SJSA1 (cell line): ENCODE measurements at places on chromosomes 4 and X. TPM values are rescaled to one million over a fixed set of nuclear protein-coding genes. Genes with fewer than 3 reads are reported as not detected.

CFAP99 gene
- total RNA-seq, result not detected in 2 replicates

ATP5ME gene
- 29.9 and 87.6 TPM in 2 replicates for total RNA-seq

GPRASP3 gene
- 0.22 and 0.68 TPM in 2 replicates for total RNA-seq

LRAT gene
- total RNA-seq, result not detected in 2 replicates

FAT1 gene
- total RNA-seq, result 338 and 483 TPM in 2 replicates

COX7B2 gene
- not detected in 2 replicates for total RNA-seq

DNA sequence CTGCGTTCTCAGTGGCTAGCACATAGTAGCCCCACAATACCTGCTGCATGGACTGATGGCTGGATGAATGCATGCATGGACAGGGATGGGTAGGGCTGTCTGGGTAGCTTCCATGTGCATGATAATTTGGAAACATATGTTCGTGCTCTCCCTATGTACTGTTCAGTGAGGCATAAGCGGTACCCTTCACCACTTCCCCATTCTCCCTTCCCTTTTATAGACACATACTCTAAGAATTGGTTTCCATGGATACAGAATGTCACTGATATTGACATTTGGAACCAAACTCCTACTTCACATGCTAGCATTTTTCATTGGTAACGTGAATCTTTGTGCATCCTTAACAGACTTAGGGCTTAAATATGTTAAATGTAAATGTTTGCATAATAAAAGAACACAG lies 20.4 kb downstream of the USP46 start:
- DNase-seq, result no peak

DNA sequence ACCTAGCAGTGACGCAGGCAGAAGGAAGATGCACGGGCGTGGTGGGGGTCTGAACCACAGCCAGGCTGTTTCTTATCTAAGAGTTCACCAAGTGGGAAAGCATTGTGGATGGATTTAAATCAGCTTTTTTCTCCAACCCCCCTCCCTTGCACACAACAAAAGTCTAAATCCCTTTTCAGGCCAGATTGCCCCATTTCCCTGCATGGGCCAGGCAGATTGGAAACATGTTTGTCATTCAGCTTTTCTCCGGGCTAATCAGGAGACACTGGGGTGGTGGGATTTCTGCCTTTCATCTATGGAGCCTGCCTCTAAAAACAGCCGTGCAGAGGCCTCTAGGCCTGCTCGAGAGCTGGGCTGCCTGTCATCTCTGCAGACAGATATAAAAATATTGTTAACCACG lies 166.3 kb upstream of the LEF1 start:
- DNase-seq, result no peak

DNA sequence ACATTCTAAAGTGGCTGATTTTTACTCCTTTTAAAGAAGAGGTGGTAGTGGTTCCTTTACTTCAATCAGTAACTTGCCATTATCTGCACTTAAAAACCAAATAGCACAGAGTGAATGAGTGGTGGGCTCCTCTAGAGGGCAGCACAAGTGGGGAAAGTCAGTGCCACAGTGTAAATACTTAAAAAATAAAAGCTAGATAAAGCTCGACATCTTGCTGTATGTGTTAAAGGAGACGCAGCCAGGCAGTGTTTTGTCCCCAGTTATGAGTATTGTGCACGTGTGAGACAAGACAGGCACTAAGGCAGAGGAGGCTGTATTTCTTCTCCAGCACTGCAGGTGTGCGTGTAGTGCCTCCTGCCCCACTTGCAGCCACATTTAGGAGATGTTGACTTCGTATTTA lies 24.6 kb downstream of the NAP1L5 start:
- no peak for DNase-seq

DNA sequence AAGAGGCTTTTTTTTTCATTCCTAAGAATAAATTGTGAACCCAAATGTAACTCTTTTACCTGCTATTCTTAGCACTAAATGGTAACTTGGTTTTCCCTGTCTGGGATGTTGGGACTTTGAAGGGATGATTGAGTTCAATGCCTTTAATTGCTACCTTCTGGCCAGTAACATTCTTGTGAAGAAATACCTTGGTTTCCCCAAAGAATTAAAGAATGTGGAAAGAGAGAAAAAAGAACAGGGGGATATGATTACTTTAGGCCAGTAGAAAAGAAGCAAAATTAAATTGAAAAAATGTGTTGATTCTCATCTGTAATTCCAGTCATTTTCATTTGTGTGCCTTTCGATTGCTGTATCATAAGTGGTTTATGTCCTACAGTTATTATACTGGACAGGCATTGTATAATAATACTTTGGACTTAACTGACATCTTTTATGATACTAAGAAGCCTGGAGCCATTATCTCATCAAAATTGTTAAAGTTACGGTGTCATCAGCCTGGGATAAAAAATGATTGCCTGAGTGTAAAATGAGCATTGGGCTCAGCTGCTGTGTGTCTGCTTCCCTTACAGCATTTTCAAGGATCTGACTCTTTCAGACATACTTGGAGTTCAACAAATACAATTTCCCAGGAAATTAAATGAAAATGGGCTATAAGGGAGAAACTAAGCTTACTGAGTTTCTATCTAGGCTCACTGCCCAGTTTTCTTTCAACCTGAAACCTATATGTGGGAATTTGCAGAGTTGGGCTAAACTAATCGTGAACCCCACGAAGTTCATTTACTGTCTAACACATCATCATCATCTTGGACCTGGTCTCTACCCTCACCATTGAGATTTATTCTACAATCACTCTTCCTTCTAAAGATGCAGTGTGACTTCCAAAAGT lies 146.3 kb downstream of the SHROOM3 start:
- no peak for DNase-seq

GRCh38 chrX:133189195-133189594 lies 29.0 kb downstream of the TFDP3 start:
- DNase-seq, result no peak

DNA sequence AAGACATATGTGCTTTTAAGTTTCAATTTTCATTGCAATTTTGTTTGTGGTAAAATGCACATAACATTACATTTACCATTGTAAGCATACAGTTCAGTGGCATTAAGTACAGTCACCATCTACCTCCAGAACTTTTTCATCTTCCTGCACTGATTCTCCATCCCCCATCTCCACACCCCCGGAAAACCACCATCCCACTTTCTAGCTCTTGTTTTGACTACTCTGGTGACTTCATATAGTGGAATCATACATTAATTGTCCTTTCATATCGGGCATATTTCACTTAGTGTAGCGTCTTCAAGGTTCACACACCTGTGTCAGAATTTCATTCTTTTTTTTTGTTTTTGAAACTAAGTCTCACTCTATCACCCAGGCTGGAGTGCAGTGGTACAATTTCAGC lies 143.5 kb downstream of the GPR143 start:
- no peak for DNase-seq

- DNase-seq, result no peak
Measured at GRCh38 chrX:68550193-68550592, 51.3 kb downstream of the YIPF6 start.

GRCh38 chr4:186886759-186887158 lies 163.1 kb upstream of the FAT1 start:
- DNase-seq, result no peak

DNA sequence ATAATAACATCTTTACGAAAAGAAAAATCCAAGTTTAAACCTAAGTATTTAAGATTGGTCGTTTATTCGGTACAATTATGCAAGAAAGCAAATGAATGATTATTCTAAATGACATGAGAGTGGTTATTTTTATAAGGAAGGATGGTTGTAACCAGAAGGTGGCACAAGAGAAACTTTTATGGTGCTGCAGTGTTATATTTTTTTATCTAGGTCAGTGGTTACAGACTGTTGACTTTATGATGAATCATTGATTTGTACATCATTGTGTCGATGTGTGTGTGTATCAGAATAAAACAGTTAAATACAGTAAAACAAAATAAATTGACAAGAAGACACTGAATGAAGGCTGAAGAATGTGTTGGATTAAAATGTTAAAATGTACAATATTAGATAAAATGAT lies 9.8 kb downstream of the DCAF8L2 start:
- no peak for DNase-seq

DNA sequence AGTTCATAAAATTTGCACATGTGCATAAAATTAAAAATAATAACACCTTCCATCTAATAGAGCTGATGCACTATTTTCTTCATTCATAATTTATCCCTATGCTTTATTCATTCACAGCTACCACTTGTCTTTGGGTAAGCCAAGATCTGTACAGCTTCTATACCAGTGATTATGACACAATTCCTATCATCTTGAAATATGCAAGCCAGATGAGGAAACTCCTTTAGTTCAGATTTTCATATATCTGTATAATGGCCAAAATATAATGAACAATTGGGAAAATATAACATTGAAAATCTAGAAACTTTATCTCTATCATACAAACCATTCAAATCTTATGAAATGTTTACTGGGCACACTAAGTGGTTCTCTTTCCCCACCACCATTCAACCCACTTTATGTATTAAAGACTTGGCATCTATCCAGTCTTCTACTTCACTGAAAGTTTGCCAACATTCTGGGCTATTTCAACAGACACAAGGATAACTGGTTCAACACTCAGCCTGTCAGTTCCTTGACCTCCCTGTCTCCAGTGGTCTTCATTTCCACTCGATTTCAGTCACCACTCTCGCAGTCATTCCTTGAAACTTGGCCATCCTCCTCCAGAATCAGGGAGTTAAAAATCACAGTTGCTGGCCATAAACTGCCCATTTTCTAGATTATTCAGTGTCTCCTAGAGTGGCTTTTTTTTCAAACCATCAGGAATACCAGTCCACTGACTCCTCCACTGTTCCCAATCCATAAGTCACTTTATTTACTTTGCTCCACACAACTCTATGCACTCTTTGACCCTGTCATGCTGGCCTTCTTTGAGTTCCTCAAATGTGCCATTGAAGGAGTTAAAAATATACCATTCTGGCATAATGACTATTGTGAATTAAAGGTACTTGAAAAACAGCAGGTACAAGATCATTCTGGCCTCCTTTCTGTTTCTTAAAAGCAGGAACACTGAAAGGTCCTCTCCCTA lies 85.5 kb downstream of the CAMK2D start:
- DNase-seq, result no peak

GRCh38 chr4:168800926-168801325 lies 209.1 kb downstream of the CBR4 start:
- no peak for DNase-seq

- peak; percentile 64 for DNase-seq
Measured at GRCh38 chr4:185183622-185184281, 20.0 kb downstream of the CFAP97 start.

- no peak for DNase-seq
Measured at GRCh38 chr4:133102612-133103409, 46.3 kb upstream of the PCDH10 start.

DNA sequence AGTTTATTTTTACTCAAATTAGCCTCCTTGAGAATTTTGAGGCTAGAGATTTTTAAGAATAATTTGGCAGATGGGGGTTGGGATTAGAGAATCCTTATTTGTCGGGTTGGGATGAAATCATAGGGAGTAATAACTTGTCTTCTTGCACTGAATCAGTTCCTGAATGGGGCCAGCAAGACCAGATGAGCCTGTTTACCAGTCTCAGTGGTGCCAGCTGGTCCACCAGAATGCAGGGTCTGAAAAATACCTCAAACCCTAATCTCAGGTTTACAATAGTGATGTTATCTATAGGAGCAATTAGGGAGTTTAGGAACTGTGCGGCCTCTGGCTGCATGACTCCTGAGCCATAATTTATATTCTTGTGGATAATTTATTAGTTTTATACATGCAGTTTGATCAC lies 705.9 kb upstream of the AGA start:
- no peak for DNase-seq
